ENCODE measurements at places on chromosomes 4 and X.

GRCh38 chr4:137901114-137901513, 341.0 kb downstream of the SLC7A11 start:
- no peak for DNase-seq

DNA sequence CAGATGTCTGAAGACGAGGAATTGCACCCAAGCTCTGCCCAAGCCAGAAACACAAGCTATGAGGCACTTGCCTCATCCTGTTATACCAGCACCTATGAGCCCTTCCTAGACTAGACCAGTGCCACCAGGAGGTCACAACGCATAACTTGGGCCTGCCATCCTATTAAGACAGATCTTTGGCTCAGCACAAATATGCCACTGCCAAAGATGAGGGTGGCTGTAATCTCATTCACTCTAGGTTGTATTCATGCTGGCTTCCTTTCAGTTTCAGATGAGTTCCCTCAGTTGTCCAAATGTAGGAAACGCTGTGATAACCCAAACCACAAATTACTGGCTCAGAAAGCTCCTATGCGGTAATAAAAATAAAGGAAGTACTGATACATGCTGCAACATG, 76.5 kb upstream of the CITED1 start:
- DNase-seq, result no peak

DNA sequence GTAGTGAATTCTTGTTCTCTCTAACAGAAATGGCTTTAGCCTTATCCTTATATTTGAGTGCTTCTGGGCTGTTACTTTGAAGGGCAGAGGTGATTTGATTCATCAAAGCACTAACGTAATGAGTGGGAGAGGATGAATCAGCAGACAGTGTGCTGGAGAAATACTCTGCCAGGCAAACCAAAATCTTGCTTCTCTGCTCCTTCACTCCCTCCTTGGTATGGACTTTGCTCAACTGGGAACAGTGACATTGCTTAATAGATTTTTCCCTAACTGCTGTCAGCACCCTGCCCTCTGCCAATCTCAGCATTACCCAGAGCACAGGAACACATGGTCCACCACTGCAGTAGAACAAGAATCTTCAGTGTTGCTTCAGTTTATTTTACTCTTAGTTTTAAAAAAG, 56.0 kb downstream of the PDLIM5 start:
- no peak for DNase-seq

DNA sequence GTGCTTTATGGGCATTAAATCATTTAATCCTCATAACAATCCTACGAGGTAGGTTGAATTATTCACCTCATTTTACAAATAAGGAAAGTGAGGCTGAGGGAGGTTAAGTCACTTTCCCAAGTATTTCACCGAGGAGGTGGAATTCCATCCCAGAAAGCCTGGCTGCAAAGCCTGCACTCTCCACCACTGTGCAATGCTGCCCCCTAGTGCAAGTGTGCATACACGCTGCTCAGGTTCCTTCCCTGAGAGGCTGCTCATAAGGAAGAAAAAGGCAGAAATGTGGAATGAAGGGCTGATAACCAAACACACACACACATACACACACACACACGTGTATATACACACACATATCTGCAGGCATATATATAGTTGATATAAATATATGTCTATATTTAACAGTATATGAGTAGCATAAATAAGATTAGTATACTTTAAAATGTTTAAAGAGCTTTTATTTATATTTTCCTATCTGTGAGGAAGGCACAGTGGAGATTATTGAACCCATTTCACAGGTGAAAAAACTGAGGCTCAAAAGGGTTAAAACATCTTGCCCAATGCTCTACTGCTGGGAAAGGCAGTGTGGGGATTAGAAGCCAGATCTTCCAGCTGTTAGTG, 714.5 kb upstream of the TENM3 start:
- no peak for DNase-seq

DNA sequence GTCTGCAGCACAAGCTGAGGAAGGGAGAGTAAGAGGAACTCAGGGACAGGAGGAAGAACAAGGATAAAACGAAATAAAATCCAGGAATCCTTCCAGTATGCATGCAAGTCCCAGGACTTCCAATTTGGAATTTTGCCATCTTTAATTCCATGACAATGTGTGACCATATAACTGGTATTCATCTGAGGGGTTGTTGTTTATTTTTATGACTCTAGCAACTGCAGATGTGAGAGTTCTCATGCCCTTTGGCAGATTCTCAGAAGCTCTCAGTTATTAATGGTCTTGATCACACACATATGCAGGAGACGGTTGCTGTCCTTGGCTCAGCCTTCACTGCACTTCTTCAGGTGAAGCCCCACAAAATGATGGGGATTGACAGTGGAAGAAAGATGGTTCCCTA, 148.2 kb downstream of the SMIM20 start:
- DNase-seq, result no peak

GRCh38 chr4:183180621-183181020, 81.6 kb downstream of the WWC2 start:
- DNase-seq, result no peak

GRCh38 chr4:106806158-106806797, 229.8 kb downstream of the DKK2 start:
- no peak for DNase-seq

DNA sequence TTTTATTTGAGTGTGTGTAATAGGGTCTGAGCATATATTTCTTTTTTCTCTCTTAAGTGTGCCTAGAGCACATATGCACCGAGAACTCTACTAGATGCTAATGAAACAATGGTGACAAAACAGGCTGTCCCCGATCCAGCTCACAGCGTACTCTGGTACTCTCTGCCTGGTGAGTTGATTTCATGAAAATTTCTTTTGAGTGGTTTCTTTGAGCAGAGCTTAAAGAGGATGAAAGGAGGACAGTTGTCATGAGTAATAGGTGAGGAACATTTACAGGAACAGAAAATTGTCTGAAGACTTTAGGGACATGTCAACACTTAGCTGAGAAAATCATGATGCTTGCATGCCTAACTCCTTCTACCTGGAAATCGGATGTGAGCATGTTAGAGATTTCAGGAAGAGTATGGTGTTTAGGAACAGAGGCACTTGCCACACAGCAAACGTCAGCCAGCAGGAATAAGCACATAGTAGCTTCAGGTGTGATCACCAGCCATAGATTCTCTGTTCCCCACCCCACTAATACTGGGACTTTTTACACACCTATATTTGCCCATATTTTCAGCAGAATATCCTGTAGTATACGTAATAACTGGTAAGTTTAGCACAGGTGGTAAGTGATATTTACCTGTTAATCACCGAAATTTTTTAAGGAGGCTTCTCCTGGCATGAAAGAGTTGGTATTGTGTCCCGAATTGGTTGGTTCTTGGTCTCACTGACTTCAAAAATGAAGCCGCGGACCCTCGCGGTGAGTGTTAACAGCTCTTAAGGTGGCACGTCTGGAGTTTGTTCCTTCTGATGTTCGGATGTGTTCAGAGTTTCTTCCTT, 111.1 kb downstream of the ZNF330 start:
- no peak for DNase-seq

DNA sequence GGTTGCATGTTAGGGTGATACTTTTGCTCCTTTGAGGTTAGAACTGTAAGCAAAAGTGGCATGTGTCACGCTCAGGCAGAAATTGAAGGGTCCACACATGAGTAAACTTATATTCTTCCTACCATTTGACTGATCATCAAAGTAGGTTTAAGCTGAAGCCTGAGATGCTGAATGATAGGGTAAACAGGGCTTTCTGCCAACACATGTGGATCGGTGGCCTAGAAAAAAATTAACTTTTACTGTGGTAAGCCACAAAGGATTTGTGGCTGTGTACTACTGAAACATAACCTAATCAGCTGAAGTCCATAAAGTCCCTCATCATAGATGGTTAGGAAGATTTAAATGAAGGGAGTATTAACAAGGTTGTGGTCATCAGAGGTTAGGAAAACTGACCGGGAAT, 1070.1 kb downstream of the STPG2 start:
- DNase-seq, result no peak
